ENCODE measurements at places on chromosomes 1 and 21. TPM values are rescaled to one million over a fixed set of nuclear protein-coding genes. Genes with fewer than 3 reads are reported as not detected.
A peak's percentile ranks its signal among the peaks of the same experiment; 100 is the strongest.

DNA sequence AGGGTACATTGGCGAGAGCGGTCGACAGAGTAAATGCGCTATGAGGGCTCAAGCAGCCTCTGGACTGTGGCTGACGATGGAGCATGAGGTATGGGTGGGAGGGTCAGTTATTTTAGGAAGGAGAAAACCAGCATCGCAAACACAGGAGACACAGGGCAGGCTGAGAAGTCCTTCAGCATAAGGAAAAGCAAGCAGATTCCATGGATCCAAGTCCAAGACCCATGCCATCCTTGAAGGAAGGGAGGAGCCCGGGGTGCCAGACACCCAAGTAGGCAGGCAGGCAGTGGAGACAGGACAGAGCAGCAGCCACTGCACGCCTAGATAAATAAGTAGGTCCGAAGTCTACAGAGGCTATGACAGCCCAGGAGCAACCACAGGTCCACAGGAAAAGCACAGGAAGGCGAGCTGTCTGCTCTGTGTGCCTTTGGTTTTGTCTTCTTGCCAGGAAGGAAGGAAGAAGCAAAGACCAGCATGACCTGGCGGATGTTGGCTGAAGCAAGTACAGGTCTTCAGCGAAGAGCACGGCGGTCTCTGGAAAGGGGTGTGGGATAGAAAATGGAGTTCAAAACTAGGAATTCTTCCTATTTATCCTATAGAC is 76.4 kb upstream of the SLC45A1 start:
- no peak for DNase-seq
- peaks cover 6% of the 10 kb centered on the region for H3K4me1 ChIP-seq
- no peaks in the 10 kb centered on the region for H3K36me3 ChIP-seq

GRCh38 chr1:217311766-217312165 is 319.1 kb downstream of the GPATCH2 start:
- DNase-seq = no peak
- no peaks in the 10 kb centered on the region for H3K27me3 ChIP-seq
- no peaks in the 10 kb centered on the region for H3K4me1 ChIP-seq
- no peak overlapping the region for H3K4me3 ChIP-seq
- no peaks in the 10 kb centered on the region for H3K36me3 ChIP-seq

DNA sequence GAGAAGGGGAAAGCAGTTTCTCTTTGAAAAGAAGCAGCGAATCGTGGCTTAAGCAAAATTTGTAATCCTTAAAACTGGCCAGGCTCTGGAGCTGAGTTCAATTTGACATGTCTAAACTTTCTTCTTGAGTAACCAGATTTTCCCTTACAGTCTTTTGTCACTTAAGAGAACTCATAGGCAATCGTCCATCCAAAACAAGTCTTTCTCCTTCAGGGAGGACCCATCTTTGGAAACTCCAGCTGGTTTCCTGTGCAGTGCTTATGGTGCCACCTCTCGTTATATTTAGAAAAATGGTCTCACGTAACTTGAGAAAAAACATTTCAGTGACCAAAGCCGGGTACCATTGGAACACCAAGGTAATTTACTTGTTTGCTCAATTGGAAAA is 1.8 kb upstream of the PTTG1IP start:
- peak; percentile 17 for DNase-seq
- peak overlapping the region; percentile 87 for H3K4me3 ChIP-seq

- H3K4me3 ChIP-seq = no peak overlapping the region
- no peak overlapping the region for H3K27ac ChIP-seq
- no peaks in the 10 kb centered on the region for H3K4me1 ChIP-seq
- no peaks in the 10 kb centered on the region for H3K36me3 ChIP-seq
- no peaks in the 10 kb centered on the region for H3K27me3 ChIP-seq
- no peak for DNase-seq
Observed at GRCh38 chr1:58431901-58432620, 114.5 kb downstream of the OMA1 start.

DNA sequence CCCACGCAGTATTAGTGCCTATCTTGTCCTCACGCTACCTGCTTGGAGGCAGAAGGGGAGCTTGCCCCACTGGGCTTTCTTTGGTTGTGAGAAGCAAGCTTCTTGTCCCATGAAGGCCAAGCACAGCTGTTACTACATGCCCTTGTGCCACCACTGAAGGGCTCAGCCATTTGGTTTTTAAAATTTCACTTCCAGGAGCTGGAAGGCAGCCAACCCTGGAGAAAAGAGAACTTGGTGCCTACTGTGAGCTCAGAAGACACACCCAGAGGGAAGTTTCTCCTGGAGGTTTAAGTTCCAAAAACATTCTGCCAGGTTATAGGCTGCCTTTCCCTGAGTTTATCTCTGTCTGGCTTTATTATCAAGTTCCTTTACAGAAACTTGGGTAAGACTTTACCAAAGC is 187.4 kb downstream of the SLC35F3 start:
- no peaks in the 10 kb centered on the region for H3K36me3 ChIP-seq
- H3K27ac ChIP-seq = no peak overlapping the region
- no peak overlapping the region for H3K4me3 ChIP-seq
- H3K4me1 ChIP-seq = no peaks in the 10 kb centered on the region
- H3K27me3 ChIP-seq = peaks cover 11% of the 10 kb centered on the region
- no peak for DNase-seq

- no peak overlapping the region for H3K27ac ChIP-seq
- no peak overlapping the region for H3K4me3 ChIP-seq
- H3K36me3 ChIP-seq = peaks cover 3% of the 10 kb centered on the region
- DNase-seq = no peak
- H3K27me3 ChIP-seq = no peaks in the 10 kb centered on the region
Observed at GRCh38 chr1:205251576-205251975, 23.8 kb downstream of the TMCC2 start.

Gene TCP10L
- total RNA-seq = 0.59 TPM

DNA sequence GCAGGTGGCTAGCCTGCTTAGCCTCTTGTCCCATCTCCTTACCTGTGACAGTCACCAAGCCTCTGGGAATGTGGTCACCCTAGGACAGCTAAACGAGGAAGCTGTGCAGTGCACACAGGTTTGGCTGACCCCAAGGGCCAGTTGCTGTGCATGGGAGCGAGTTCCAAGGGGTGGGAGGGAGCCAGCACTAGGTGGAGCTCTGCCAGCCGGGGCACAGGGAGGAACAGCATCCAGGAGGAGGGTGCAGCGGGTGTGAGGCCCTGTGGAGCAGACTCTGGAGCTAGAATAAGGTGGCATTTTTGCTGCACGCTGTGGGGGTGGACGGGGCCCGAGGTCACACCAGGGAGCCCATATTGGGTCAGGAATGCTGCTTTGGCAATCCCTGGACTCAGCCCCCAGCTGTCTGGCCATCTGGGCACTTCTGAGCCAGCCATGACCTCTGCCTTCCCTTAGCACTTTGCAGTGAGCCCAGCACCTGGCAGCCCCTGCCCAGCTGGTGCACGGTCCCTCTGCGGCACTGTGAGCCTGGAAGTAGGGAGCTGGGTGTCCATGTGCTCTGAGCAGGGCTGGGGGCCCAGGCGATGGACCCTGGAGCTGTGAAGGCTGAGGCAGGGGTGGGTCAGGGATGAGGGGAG is 8.7 kb downstream of the PDXK start:
- peaks cover 46% of the 10 kb centered on the region for H3K4me1 ChIP-seq
- H3K27ac ChIP-seq = peak overlapping the region; percentile 67
- H3K27me3 ChIP-seq = no peaks in the 10 kb centered on the region
- peak overlapping the region; percentile 80 for H3K4me3 ChIP-seq
- H3K36me3 ChIP-seq = peaks cover 19% of the 10 kb centered on the region

- peaks cover 5% of the 10 kb centered on the region for H3K27me3 ChIP-seq
- no peak overlapping the region for H3K4me3 ChIP-seq
Observed at GRCh38 chr1:13873032-13873431, 173.0 kb downstream of the PRDM2 start.

GRCh38 chr1:165376041-165376810 is 19.7 kb upstream of the LMX1A start:
- peaks cover 12% of the 10 kb centered on the region for H3K4me1 ChIP-seq
- peak overlapping the region; percentile 23 for H3K4me3 ChIP-seq
- no peaks in the 10 kb centered on the region for H3K36me3 ChIP-seq
- H3K27me3 ChIP-seq = peaks cover 65% of the 10 kb centered on the region
- DNase-seq = no peak

GRCh38 chr1:10771789-10772188 is 24.7 kb downstream of the CASZ1 start:
- no peaks in the 10 kb centered on the region for H3K36me3 ChIP-seq
- H3K4me1 ChIP-seq = no peaks in the 10 kb centered on the region
- DNase-seq = no peak

GRCh38 chr1:41464885-41465284 is 19.6 kb downstream of the EDN2 start:
- no peak overlapping the region for H3K4me3 ChIP-seq
- no peak for DNase-seq
- H3K36me3 ChIP-seq = no peaks in the 10 kb centered on the region

- no peak for DNase-seq
- no peak overlapping the region for H3K4me3 ChIP-seq
- H3K36me3 ChIP-seq = peaks cover 2% of the 10 kb centered on the region
- peaks cover 27% of the 10 kb centered on the region for H3K4me1 ChIP-seq
Observed at GRCh38 chr1:116931016-116931918, 21.6 kb downstream of the PTGFRN start.

DNA sequence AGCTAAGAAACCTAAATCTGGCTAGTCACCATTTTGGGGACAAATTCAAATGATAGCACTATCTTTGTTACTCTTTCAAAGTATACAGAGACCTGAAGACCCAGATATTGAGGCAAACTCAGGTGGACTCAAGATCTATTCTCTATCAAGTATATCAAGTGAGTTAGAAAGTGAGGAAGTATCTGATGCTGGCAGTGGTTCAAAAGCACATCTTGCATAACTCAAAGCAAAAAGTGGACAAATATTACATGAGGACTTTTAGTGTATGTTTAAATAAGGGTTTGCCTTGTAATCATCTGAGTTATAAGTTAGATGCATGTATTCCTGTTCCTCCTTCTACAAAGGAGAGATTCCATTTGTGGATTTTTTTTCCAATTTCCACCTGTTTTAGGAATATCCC is 338.4 kb downstream of the DISC1 start:
- H3K27me3 ChIP-seq = peaks cover 4% of the 10 kb centered on the region
- H3K36me3 ChIP-seq = peaks cover 5% of the 10 kb centered on the region
- no peak overlapping the region for H3K4me3 ChIP-seq

Gene ABCG1
- 10.2 TPM for total RNA-seq

DNA sequence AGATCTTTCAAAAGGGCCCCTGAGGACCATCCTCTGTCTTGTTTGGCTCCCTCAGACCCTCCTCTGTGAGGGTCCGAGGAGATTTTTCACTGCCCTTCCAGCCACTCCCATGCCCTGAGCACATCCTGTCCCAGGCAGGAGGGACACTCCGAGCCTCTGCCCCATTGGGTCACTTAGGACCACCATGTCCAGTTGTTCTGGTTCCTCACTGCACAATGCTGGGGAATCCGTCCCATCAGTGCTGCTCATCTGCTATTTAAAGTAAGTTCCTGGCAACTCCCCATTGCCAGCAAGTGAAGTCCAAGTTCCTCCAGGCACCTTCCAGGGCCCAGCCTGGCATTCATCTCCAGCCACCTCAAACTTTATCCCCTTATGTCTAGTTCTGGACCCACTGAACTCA is 117.5 kb upstream of the GRIK3 start:
- H3K27ac ChIP-seq = no peak overlapping the region
- no peaks in the 10 kb centered on the region for H3K36me3 ChIP-seq
- no peaks in the 10 kb centered on the region for H3K4me1 ChIP-seq
- H3K27me3 ChIP-seq = no peaks in the 10 kb centered on the region
- H3K4me3 ChIP-seq = no peak overlapping the region

- no peaks in the 10 kb centered on the region for H3K36me3 ChIP-seq
- no peak overlapping the region for H3K27ac ChIP-seq
- H3K27me3 ChIP-seq = no peaks in the 10 kb centered on the region
Observed at GRCh38 chr1:217333939-217334338, 297.0 kb downstream of the GPATCH2 start.

DNA sequence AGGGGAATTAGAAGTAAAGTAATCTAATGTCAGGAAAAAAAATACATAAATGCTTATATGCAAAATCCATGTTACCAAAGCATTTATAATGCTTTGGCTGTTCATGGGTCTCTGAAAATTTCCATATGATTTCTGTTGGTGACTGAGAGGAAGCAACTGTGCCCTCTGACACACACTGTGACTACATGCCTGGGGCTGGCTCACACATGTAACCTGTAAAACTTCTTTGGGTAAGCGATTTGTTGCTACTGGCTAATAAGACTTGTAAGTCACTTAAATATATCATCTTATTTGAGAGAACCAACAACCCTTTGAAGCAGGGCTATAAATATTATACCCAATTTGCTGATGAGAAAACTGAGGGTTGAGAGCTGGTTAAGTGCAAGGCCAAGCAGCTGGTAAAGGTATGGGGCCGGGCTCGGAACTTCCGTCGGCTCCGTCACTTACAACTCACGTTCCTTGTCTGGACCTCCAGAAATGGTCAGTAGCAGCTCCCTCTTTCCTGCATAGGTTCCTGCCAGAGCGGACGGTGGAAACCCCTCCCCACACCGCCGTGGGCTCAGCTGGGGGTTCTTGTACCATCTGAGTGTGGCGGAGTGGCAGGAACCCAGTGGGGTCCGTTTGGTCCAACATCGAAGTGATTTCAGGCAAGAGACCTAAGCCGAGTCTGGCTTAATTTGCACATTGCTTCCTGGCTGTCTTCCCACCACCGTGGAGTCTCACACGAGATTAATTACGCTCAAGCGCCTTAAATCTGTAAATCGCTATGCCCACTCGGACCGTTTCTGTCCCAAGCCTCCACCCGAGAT is 714 bp downstream of the DFFA start:
- no peaks in the 10 kb centered on the region for H3K27me3 ChIP-seq
- H3K27ac ChIP-seq = peak overlapping the region; percentile 85
- H3K36me3 ChIP-seq = peaks cover 15% of the 10 kb centered on the region
- peaks cover 41% of the 10 kb centered on the region for H3K4me1 ChIP-seq
- H3K4me3 ChIP-seq = peak overlapping the region; percentile 89
- peak; percentile 5 for DNase-seq

Gene TNFRSF9
- 57.0 TPM for total RNA-seq

Gene SPRR1A
- not detected for total RNA-seq

DNA sequence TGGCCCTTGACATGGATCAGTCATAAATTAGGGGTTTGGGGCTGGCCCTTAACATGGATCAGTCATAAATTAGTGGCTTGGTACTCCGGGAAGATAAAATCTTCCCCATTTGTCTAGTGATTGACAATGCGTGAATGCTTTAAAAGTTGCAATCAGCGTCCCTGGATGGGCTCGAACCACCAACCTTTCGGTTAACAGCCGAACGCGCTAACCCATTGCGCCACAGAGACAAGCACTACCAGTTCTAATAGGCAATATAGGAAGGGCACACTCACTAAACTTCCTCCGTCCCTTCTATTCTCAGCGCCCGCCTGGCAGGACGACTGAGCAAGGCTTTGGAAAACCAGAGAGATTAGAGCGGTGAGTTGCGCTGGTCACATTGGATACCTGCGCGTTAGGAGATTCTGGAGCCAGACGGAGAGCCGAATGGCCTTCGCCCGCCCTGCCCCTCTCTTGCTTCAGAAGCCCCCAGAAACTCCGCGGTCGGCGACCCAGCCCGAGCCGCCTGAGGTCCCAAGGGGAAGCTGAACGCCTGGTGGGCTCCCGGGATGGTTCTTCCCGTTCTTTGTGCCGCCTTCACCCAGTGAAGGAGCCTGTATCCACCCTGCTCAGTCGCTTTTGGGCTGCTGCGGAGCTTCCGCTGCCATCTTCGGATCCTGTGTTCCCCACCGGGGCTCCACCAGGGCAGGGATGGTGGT is 235.9 kb downstream of the FAM72C start:
- H3K27ac ChIP-seq = no peak overlapping the region
- no peak for DNase-seq
- H3K27me3 ChIP-seq = peaks cover 26% of the 10 kb centered on the region
- no peak overlapping the region for H3K4me3 ChIP-seq
- no peaks in the 10 kb centered on the region for H3K36me3 ChIP-seq

GRCh38 chr1:184514447-184514846 is 127.6 kb downstream of the C1orf21 start:
- no peak overlapping the region for H3K27ac ChIP-seq
- H3K36me3 ChIP-seq = no peaks in the 10 kb centered on the region
- no peaks in the 10 kb centered on the region for H3K27me3 ChIP-seq
- no peak overlapping the region for H3K4me3 ChIP-seq

Measured in activated T-helper 1 cell treated with anti-CD3 and anti-CD28 coated beads, Interleukin-12 subunit alpha, Interleukin-12 subunit beta, Interleukin-2, Interleukin-4 antibody, amounts not matched to agents 30 ng/mL and 10 ng/mL and 1 ng/mL, durations not matched to agents 14 hours and 24 hours and 36 hours (primary cell).